ENCODE measurements at places on chromosomes 16 and 17. TPM values are rescaled to one million over a fixed set of nuclear protein-coding genes. Genes with fewer than 3 reads are reported as not detected.

The EPOP gene
- 3.2 TPM for total RNA-seq

The FADS6 gene
- total RNA-seq = not detected

The CCL1 gene
- not detected for total RNA-seq

The KRT20 gene
- not detected for total RNA-seq

The CCL7 gene
- total RNA-seq = not detected

The CTRB1 gene
- total RNA-seq = not detected

The ESRP2 gene
- total RNA-seq = not detected

The SNAI3 gene
- total RNA-seq = 0.62 TPM

The CLUH gene
- total RNA-seq = 14.4 TPM

The RCVRN gene
- total RNA-seq = not detected

The KCNH6 gene
- not detected for total RNA-seq

The PLLP gene
- 0.17 TPM for total RNA-seq

The BRIP1 gene
- 11.3 TPM for total RNA-seq

The SPOP gene
- 43.9 TPM for total RNA-seq

GRCh38 chr17:31534223-31534888 lies 142.9 kb downstream of the RAB11FIP4 start:
- no peak for DNase-seq

DNA sequence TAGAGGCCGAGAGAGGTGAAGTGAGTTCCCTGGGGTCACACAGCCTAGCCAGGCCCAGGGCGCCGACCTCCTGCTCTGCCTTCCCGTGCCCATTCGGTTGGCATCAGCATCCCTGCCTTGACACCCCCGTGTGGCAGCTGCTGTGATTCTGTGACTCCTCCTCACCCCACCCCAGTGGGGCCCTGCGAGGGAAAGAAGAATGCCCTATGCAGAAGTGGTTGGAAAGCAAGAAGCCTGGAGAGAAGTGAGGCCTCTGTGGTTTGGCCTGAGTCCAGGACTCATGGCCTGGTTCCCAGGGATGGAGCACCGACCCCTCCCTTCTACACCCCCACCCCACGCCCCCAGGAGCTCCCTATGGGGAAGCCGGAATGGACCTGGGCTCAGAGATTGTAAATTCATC lies 296.2 kb downstream of the SEC14L1 start:
- DNase-seq = peak; percentile 58

DNA sequence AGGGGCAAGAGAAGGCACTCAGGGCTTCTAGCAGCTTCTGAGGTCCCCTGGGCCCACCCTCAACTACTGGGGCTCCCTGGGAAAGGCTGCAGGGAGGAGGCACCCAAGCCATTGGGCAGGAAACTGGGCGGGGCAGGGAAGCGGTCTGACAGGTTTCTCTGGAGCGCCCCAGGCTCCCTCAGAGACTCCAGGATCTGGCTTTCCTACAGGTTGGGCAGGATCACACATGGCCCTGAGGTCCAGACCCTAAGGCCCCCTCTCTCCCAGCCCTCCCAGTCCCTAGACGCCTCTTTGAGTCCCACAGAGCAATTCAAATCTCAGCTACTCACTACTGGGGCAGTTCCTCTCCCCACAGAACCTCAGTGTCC lies 14.3 kb downstream of the JUP start:
- no peak for DNase-seq

DNA sequence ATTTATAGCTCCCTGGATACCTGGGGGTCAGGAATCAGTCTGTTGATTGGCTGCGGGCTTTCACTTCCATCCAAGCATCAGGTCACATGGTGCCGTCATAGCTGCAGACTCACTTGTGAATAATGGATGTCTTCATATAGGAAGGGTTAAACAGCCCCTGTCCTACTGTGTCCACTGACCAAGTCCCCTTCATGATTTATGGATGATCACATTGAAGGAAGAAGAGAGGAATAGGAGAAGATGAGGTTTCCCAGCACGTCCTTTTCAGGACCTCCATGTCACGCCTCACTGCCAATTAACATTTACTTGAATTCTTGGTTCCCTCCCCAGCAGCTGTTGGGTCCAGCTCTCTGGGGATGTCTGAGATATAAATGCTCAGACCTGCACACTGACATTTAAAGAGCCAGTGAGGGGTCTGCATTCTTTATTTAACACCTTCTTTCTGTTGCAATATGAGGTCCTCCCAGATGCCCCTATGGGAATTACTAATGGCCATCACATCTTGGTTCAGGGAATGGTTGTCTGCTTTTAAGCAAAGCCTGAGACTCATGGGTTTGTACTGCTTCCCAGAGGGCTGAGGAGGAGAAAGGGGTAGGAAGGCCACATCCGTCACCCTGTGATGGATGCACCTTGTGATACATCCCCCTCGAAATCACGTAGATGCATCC lies 230.6 kb upstream of the HSBP1 start:
- DNase-seq = no peak

GRCh38 chr17:67911059-67911782 lies 85.0 kb downstream of the C17orf58 start:
- DNase-seq = no peak

- DNase-seq = peak; percentile 45
These were observed 908.4 kb downstream of the KCNJ18 start for GRCh38 chr17:22600644-22601298.

GRCh38 chr17:82960419-82961271 lies 118.8 kb upstream of the METRNL start:
- DNase-seq = no peak

GRCh38 chr16:47037396-47037745 lies 63.9 kb upstream of the DNAJA2 start:
- no peak for DNase-seq

- DNase-seq = no peak
These were observed 1.9 kb upstream of the SDR42E1 start for GRCh38 chr16:82013139-82013538.

GRCh38 chr17:75113798-75114551 lies 4.2 kb downstream of the ARMC7 start:
- peak; percentile 84 for DNase-seq

GRCh38 chr17:7041607-7042500 lies 2.0 kb downstream of the SLC16A11 start:
- DNase-seq = no peak

DNA sequence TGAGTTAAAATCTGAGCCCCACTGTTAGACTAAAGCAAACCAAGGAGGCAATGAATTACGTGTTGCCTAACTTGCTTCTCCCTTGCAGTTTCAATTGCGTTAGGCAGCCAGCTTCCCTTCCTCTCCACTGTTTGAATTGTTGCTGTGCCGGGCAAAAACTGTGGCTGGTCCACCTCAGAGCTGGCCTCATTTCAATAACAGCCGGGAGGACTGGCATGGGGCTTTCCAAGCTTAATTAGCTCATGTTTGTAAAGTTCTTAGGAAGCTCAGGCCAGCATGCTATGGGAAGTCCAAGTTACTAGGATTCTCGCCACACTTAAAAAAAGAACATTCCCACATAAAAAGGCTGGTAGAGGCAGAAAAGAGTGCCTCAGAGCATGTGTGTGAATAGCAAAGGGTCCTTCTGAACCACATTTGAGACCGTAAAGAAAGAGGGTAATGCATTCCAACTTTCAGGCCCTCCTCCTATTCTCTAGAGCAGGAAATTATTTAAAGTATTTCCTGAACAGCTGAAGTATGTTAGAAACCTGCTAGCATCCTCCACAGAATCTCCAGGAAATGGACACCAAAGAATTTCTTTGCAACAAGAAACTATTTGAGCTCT lies 79.0 kb upstream of the SMURF2 start:
- peak; percentile 48 for DNase-seq

GRCh38 chr16:50302472-50303005 lies 36.2 kb downstream of the ADCY7 start:
- no peak for DNase-seq

GRCh38 chr16:59324462-59324861 lies 590.3 kb upstream of the GOT2 start:
- DNase-seq = no peak

- no peak for DNase-seq
These were observed 11.0 kb upstream of the SLC25A19 start for GRCh38 chr17:75300280-75300679.

DNA sequence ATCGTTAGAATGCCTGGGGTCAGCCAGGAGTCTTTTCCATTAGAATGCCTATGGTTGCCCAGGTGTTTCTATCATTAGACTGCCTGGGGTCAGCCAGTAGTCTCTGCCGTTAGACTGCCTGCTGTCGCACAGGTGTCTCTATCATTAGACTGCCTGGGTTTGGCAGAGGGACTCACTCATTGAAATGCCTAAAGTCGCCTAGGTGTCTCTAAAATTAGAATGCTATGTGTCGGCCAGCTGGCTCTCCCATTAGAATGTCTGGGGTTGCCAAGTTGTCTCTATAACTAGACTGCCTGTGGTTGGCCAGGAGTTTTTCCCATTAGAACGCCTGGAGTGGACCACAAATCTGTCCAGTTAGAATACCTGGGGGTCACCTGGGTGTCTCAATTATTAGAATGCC lies 2266.5 kb downstream of the TP53TG3F start:
- no peak for DNase-seq

GRCh38 chr16:59849716-59850115 lies 1115.6 kb upstream of the GOT2 start:
- DNase-seq = no peak

GRCh38 chr17:70661342-70662222 lies 492.2 kb downstream of the KCNJ2 start:
- DNase-seq = peak; percentile 73

DNA sequence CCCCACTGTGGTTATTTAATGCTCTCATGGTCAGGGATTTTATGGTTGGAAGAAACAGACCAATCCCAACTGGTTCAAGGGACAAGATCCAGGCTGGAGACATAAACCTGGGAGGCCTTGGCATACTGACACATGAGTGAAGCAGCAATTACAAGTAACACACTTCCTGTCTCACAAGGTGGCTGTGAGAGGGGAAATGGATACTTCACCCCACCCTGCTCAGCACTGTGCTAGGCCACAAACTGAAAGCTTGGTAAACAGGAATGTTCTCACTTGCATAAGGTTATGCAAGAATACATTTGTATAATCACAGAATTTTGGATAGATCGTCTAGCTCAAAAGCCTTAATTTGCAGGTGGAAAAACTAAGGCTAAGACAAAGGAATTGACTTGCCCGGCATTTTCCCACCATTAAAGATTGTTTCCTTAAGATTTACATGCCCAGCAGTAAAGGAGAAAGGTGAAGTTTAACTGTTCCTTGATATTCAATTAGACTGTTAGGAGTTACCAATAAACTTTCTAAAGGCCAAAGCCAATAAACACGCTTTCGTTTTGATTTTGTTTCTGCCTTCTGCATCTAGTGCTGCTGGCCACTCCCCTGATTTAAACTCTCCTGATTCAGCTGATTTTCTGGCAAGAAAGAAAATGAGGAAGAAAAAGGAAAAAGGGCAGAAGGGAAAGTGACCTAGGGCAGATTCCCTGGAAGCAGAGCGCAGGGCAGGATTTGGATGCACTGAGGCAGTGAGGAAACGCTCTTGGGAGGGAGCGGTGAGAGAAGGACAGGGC lies 215.6 kb upstream of the CDH5 start:
- peak; percentile 36 for DNase-seq

GRCh38 chr16:29974291-29975133 lies 844 bp downstream of the TAOK2 start:
- no peak for DNase-seq

GRCh38 chr17:82320956-82321927 lies 3.8 kb upstream of the CD7 start:
- no peak for DNase-seq

- no peak for DNase-seq
These were observed 677 bp downstream of the SNTB2 start for GRCh38 chr16:69187446-69188235.

DNA sequence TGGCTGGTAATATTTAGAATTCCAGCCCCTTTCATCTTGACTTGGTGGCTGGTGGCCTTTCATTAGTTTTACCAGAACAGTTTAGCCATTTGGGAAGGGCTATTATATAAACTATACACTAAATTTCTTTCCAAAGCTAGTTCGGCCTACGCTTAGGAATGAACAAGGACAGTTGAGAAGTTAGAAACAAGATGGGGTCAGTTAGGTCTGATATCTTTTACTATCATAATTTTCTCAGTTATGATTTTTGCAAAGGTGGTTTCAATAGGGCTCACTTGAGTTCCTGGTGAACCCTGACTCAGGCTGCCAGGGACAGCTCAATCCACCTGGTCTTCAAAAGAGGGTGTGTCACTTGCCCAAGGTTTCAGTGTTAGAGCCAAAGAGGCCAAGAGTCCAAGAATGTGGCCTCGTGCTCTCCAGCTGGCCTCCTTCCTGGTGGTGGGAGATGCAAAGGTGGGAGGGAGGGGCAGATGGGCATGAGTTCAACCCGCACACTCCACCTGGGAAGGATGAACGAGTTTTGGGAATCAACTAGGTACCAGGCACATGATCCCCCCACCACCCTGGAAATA lies 4.0 kb upstream of the PHOSPHO1 start:
- DNase-seq = no peak

DNA sequence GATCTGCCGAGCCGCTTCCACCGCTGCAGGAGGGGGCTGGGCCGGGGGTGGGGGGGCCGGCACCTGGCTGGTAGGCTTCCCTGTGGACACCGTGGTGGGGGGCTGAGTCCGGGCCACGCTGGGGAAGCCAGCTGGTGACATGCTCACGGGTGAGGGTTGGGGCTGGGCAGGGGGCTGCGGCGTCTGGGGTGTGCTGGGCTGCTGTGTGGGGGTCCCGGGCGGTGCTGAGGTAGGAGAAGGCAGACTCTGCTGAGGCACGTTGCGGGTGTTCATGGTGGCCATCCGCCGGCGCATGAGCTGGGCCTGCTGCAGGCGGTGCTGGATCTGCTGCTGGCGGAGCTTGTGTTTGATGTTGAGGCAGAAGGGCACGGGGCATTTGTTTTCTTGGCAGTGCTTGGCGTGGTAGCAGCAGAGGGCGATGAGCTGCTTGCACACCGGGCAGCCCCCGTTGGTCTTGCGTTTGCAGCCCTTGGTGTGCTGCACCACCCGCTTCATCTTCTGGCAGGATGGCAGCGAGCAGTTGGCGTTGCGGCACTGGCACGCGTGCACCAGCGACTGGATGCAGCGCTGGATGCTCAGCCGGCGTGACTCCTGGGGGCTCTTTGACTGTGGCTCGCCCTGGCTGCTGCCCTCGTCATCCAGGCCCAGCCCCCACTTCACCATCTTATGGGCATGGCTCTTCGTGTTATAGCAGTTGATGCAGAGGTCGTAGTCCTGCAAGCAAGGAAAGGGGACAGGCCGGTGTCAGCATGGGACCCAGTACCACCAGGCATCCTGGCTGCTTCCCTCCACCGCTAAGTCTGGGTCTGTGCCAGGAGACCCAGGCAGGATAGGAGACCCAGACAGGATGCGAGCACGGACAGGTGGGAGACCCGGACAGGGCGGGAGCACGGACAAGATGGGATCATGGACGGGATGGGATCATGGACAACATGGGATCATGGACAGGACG lies 12.1 kb upstream of the TRAP1 start:
- no peak for DNase-seq

All from H4 (cell line).